ENCODE measurements at places on chromosomes 2 and 18. TPM values are rescaled to one million over a fixed set of nuclear protein-coding genes. Genes with fewer than 3 reads are reported as not detected.

Gene PLCL1
- total RNA-seq = 2.0 TPM

Gene ACTR2
- total RNA-seq = 98.9 TPM

Gene GRP
- total RNA-seq = not detected

Gene PSMA8
- not detected for total RNA-seq

Gene KHK
- total RNA-seq = 2.0 TPM

Gene TMEM169
- not detected for total RNA-seq

Gene IMPACT
- 25.1 TPM for total RNA-seq

Gene SKA1
- total RNA-seq = 30.3 TPM

Gene DARS1
- total RNA-seq = 54.5 TPM

Measured in mammary microvascular endothelial cell (primary cell).